ENCODE measurements at places on chromosomes 4 and X.

DNA sequence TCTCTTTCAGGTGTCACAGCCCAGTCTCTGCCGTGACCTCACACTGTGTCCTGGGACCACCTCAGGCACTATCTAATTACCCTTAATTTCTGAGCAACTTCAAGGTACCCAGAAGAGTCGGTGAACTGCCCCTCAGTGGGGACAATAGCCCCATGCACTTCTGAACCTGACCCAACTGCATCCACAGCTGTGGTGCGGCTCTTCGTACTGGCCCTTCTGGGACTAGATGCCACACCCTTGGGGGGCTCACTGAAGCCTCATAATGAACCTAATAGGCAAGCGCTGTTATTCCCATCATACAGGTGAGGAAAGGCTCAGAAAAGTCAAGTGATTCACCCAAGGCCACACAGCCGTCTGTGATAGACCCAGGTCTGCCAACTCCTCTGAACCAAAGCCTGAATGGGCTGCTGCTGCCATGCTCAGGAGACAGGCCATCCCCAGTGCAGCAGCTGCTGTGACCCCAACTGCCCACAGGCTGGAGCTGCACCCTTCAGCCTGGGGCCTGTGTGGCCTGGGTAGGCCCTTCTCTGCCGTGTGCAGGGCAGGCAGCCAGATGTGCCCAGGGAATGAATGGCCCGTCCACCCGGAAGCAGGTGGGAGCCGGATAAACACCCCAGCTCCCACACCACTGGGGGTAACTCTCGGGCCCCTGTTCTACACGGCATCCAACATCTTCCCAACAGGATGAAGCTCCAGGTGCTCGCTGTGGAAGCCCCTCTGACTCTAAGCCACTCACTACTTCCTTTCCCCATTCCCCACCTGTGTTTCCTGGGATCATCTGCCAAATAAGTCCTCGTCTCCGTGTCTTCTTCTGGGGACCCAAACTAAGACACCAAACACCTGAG lies 35.9 kb downstream of the HMX1 start:
- DNase-seq: no peak

- DNase-seq: no peak
Observed at GRCh38 chr4:110994781-110995180, 371.9 kb upstream of the PITX2 start.

DNA sequence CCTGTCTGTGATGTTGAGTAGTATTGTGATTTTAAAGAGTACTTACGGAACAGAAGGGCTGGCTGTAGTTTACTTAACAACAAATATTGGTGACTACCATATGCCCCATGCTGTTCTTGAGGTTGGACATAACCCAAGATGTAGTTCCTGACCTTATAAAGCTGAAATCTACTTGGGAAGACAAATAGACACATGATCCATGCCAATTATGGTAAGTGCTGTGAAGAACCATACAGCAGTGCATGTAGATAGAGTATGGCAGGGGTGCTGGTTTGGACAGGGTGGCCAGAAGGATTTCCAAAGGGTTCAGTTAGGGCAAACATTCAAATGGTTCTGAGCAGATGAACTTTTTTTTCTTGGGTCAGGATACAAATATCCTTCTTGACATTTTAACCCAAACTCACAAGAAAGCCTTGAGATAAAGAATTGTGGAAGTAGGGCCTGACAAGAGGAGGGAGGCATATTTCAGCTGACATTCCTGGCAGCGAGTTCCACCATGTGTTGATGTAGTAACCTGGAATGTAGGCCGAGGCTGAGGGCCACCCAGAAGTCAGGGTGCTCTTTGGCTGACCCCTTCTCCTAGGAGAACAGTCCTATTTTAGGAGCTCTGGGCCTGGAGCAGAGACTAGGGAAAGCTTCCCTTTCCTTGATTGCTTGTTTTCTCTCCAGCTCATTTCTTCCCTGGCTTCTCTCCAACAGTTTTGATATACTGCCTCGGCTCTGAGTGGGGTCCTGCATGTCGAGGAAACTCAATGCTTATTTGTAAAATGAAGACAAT lies 74.2 kb downstream of the FREM3 start:
- peak; percentile 47 for DNase-seq

DNA sequence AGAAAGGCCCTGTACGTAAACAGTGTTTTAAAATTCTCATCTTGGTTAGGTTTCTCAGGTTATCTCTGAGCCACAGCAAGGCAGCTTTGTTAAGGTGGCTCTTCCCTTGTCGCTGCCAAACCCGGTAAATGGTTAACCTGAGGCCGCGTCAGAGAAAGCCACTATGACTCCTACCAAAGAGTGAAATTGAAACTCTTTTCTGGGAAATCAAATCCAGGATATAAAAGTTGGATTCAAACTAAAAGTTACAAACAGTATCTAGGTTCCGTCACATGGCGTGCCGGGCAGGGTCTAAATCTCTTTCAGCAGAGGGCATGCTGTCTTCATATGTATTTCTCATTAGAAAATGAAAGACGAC lies 433 bp downstream of the MMAA start:
- DNase-seq: peak; percentile 48

- no peak for DNase-seq
Observed at GRCh38 chrX:10714531-10714930, 94.1 kb upstream of the MID1 start.

- DNase-seq: peak; percentile 1
Observed at GRCh38 chrX:111671668-111672067, 9.3 kb upstream of the ALG13 start.

- DNase-seq: no peak
Observed at GRCh38 chr4:61896634-61897033, 696.5 kb downstream of the ADGRL3 start.

GRCh38 chrX:30308263-30309138 lies 689 bp downstream of the NR0B1 start:
- DNase-seq: no peak

DNA sequence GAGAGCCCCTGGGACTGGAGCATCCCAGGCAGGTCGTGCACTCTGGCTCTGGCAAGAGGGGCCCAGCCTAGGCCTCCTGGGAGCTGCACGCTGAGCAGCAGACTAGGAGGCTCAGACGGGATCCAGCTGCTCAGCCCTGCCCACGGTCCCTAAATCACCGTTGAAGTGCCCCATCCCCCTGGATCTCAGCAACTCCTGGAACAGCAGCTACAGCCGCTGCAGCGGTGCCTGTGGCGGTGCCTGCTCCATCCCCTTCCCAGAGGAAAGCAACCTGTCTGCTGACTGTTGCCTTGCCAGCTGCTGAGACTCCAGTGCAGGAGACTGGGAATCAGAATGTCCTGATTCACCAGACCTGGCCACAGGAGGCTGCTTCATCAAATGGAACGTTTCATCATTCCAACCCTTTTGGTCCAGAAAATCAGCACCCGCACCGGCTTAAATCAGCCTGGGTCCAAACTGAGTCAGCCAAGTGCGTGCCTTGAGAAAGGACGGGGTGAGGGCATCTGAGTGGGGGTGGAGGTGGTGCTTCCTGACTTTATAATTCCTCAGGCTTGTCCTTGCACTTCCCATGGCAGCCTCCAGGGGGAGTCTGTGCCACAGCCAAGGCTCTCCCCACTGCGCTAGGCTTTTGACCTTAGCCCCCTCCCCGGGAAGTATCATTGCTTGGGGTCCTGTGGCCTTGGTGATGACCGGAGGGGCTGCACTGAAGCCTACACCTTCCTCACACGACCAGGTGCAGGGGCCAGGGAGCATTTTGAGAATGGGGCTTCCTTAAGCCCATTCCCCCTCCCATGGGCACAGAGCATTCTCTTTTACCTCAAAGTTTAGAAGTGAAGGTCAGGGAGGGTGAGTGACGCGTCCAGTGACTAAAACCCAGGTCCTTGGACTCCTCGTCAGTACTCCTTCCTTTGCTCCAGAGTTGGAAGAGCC lies 6.5 kb downstream of the ZNF185 start:
- peak; percentile 61 for DNase-seq

- no peak for DNase-seq
Observed at GRCh38 chr4:26842911-26843310, 17.7 kb upstream of the STIM2 start.

DNA sequence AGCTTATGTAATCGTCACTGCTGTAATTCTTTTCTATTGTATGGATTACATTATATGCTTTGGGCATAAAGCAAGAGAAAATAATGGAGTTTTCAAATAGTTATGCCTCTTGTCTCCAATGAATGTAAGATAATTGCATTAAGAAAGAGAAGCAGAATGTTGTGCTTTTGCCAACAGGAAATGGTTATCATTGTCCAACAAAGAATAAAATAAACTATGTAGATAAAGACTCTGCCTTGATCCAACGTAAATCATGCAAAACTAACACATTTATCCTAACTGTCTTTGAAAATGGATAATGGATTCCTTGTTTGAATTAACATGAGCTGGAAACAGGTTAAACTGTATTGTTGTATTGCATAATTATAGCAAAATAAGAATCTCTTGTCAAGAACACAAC lies 1709.0 kb downstream of the PCDH7 start:
- DNase-seq: no peak
